Naive B cell (primary cell): ENCODE measurements at places on chromosomes 12 and 14. TPM values are rescaled to one million over a fixed set of nuclear protein-coding genes. Genes with fewer than 3 reads are reported as not detected.

CDKN3 gene
- not detected for polyA plus RNA-seq

DHRS2 gene
- not detected for polyA plus RNA-seq

B4GALNT3 gene
- polyA plus RNA-seq: 0.35 TPM

- DNase-seq: no peak
Measured at GRCh38 chr12:34343345-34343744, 321.0 kb downstream of the ALG10 start.

DNA sequence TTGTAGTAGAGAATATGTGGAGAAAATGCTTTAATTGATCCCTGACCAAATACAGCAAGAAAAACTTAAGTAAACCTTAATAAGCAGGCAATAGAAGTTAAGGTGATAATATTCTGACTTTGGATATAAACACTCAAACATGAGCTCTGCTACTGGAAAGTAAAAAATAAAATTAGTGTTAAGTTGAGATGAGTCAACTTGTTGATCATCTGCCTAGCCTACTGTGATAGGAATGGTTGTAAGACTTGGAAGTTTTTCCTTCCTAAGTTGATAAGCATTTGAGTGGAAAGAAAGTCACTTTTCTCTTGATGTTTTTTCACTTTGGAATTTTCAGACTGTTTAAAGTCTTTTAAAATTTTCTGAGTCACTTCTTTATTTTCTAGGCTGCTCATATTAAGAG is 26.0 kb downstream of the ADIPOR2 start:
- DNase-seq: no peak

- no peak for DNase-seq
Measured at GRCh38 chr14:23094666-23095195, at the start of gene ACIN1. Gene ACIN1, minus strand, starts transcription at chr14:23095136. Its CDS starts 24 bp downstream, at chr14:23095112.

- DNase-seq: no peak
Measured at GRCh38 chr12:90741611-90742010, 213.4 kb downstream of the CCER1 start.

DNA sequence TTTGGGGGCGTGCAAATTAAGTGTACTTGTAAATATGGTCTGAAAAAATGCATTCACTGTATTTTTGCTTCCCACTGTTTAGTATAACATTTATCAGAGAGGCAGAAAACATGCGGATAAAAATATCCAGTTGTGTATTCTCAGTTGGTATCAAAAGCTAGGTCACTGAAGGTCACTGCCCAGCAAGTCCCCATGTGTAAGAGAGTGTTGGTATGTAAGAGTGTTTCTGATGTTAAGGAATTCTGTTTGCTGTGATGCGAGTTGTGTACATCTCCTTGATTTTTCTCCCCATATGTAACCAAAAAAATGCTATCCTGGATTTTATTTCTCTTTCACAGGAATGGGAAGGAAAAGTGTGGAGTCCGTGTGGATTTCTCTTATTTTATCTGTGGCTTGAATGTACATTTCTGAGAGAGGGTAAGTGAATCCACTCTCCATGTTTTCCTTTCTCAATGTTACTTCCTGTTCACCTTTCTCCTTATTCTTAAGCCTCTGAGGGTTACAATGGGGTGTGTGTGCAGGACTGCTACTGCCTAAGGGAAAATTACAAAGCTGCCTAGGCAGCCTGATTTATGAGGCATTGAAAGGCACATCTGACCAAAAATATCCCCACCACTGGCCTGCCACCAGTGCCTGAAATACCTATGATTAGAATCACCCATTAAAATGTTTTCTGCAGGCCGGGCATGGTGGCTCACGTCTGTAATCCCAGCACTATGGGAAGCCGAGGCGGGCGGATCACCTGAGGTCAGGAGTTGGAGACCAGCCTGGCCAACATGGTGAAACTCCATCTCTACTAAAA is 97.9 kb upstream of the USP44 start:
- no peak for DNase-seq

GRCh38 chr12:108507971-108508642 is 7.0 kb upstream of the FICD start:
- no peak for DNase-seq
